ENCODE measurements at places on chromosomes 1 and 21.

GRCh38 chr1:29239142-29239541 is 2.8 kb downstream of the PTPRU start:
- no peak for DNase-seq

DNA sequence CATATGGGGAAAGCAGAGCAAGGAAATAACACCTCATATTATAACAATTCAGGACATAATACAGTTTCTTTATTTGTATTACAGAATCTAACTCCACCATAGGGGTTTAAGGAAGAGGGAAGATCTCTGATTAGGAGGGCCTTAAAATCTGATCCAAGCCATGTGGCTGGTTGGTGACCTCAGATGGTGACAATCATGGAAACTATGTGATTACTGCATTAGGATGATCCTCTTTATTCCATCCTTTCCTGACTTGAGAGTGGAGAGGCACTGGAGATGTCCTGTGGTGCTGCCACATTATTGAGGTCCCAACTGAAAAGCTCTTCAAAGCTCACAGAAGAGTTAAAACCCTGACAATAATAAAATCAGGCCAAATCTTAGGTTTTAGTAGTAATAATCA is 168.1 kb upstream of the BEND5 start:
- DNase-seq: no peak

- no peak for DNase-seq
Observed at GRCh38 chr1:54413295-54413694, 7.1 kb upstream of the SSBP3 start.

DNA sequence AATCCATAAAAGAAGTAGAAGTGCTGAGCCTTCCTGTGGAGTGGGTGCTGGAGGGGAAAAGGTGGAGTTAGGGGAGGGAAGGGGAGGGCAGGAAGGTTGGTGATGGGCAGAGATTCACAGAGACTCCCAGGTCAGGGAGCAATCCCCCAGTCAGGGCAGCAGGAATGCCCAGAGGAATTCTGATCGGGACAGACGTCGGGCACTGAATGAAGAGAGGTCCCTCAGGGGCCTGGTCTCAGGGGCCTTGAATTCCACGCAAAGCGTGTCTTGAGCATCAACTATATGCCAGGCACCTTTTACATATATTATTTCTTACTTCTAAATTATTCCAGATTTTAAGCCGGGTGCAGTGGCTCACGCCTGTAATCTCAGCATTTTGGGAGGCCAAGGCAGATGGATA is 7.2 kb upstream of the PADI1 start:
- no peak for DNase-seq

- no peak for DNase-seq
Observed at GRCh38 chr1:114561333-114561732, 20.1 kb downstream of the BCAS2 start.

DNA sequence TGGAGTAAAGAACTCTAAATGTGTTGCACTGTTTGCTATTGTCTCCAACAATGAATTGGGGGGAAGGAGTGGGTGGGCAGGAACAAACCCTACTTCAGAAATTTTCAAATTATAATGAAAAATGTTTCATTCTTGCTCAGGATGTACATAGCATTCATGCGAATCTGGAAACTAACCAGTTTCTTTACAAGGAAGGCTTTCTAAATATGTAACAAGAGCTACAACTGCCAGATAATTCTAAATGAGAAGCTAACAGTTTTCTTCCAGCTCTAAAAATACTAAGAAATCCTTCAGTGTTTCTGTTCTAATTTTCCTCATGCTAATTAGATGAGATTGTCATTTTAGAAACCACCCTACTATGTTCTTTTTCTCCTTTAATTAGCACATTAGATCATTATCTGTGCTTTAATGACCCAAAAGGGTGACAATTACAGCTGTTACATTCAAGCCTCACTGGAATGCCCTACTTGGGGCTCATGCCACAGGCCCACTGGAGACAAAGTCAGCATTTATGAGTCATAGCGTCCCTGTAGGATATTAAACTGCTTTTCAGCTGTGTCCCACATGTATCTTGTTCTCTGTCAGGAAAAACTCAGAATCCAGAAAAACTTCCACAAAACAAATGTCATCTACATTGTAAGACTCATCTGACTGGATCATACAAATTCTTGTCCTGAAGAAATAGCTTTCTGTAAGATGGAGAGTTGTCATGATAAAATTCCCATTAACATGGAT is 804.6 kb upstream of the CXADR start:
- no peak for DNase-seq

GRCh38 chr1:92691925-92692324 is 93.0 kb downstream of the EVI5 start:
- no peak for DNase-seq
